Brain pericyte (primary cell): ENCODE measurements at places on chromosomes 12 and 14.
A peak's percentile ranks its signal among the peaks of the same experiment; 100 is the strongest.

DNA sequence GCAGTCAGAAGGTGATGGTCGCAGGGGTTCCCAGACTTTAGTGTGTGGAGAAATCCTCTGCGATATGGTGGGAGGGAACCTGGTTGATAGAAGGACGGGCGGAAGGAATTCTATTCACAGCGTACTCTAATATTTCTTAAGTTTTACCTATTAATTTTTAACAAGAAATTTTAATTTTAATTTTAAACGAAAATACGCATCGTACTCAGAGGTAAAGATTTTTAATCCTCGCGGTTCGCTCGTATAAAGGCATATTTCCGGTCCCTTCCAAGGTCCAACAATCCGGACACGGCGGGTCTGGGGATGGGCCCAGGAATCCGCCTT is 338 bp upstream of the SLC48A1 start:
- no peak for DNase-seq

DNA sequence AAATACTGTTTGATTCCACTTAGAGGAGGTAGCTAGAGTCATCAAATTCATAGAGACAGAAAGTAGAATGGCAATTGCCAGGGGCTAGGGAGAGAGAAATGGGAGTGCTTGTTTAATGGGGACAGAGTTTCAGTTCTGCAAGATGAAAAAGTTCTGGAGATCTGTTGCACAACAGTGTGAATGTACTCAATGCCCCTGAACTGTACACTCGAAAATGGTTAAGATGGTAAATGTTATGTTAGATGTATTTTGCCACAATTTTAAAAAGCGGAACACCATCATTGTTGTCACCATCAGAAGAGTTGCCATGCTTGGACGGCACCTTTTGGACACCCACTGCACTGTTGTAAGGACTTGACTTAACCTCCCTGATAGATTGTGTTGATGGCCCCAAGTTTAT is 106.9 kb downstream of the SCARB1 start:
- DNase-seq: no peak

DNA sequence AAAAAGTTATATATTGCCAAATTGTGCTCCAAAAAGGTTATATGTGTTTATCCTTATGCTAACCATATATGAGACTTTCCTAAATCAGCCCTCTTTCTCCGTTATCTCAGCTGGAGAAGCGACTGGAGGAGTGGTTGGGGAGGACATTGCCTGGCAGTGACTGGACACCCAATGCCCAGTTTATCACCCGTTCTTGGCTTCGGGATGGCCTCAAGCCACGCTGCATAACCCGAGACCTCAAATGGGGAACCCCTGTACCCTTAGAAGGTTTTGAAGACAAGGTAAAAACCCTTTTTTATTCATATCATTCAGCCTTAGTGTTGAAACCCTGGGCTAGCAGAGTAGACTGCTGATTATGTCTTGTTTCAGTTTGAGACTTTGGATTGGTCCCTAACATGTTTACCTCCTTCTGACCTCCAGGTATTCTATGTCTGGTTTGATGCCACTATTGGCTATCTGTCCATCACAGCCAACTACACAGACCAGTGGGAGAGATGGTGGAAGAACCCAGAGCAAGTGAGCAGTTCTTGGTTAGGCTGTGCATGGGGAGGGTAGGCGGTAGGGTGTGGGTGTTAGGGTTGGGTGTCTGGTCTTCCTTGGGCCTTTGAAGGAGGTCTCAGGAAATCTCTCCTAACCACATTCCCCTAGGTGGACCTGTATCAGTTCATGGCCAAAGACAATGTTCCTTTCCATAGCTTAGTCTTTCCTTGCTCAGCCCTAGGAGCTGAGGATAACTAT is 8.6 kb downstream of the DDIT3 start:
- DNase-seq: no peak

DNA sequence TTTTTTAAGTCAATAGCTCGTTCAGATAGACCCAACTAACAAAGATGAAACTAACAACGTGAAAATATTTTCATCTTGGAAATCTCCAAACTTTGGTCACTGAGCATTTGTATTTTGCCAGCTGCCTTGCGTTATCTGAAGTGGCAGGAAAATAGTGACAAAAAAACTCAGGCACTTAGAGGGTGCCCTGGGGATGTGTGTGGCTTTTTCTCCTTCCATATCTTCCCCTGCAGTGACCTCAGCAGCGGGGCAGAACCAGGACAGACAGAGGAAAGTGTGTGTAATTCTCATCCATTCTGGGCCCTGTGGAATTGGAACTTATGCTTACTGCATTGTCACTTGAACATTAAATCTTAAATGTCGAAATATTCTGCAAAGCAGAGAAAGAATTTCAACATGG is 152.0 kb downstream of the BCAT1 start:
- DNase-seq: no peak

- DNase-seq: no peak
Observed at GRCh38 chr14:27725482-27725881, 1041.1 kb upstream of the FOXG1 start.

GRCh38 chr14:31059152-31059924 is 33.2 kb upstream of the STRN3 start:
- no peak for DNase-seq

DNA sequence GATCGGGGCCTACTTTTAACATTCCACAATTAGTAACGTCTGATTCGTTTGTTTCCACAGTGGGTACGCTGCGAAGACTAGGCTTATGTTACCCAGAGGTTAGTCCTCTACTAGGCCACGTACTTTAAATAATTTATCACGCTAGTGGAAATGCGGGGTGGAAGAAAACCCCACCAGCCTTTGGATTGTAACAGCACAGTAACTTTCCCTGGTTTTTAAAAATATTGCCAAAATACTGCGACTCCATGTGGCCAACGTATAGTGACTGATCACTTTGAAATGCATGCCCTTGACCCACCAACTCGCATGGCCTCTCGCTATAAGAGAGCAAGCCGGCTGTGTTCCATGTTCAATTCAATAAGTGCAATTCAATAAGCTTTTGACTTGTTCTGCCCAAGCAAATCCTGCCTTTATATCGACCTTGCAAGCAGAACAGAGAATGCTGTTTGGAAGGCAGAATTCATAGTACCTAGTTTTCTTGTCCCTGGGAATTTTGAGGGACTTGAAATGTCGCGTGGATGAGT is 882 bp upstream of the GTF2A1 start:
- no peak for DNase-seq

- DNase-seq: no peak
Observed at GRCh38 chr14:104510794-104511611, 68.6 kb upstream of the C14orf180 start.

DNA sequence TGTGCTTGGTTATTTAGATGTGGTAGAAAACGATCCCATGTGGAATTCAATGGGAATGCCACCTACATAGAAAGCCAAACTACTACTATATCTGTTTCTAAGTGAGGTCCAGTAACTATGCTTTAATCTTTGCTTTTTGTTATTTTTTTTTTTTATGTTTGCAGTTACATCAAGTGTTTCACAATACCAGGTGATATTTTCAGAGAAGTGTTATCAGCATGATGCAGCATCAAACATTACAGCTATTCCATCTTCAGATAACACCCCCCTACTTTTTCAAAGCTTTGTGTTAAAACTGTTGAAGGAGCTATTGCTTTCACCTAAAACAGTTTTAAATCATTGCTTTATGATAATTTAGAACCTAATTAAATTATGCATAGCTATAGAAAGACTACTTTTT is 163.8 kb upstream of the SLC16A7 start:
- no peak for DNase-seq

DNA sequence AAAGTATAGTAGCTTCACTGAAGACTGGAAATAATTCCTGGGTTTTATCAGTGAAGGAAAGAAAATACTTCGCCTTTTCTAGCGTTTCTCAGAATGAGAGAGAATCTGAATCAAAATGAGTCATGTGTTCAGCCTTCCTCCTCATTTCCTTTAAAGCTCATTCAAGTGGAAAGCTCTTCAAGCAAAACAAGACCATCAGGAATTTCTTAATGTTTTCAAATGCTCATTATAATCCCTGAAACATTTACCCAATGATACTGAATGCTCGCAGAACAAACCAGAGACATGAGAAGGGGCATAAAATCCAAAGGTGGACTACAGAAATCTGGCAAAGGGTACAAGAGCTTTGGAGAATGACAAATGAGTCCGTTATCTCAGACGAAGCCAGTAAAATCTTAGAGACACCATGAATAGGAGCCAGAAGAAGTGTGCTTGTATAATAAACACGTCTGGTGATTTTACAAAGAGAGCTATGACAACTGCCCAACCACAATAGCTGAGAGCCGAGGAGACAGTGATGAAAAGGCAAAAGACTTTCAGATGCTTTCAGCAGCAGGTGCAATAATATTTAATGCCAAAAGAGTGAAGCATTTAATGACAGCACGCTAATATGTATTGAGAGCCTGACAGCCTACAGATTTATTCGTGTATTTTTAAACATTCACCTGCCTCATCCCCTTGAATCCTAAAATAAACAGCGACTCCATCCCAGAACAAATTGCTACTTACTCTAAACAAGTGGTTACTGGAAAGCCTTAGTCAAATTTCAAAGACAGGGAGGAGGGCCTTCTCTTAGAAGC is 19.0 kb downstream of the SPRING1 start:
- DNase-seq: no peak

DNA sequence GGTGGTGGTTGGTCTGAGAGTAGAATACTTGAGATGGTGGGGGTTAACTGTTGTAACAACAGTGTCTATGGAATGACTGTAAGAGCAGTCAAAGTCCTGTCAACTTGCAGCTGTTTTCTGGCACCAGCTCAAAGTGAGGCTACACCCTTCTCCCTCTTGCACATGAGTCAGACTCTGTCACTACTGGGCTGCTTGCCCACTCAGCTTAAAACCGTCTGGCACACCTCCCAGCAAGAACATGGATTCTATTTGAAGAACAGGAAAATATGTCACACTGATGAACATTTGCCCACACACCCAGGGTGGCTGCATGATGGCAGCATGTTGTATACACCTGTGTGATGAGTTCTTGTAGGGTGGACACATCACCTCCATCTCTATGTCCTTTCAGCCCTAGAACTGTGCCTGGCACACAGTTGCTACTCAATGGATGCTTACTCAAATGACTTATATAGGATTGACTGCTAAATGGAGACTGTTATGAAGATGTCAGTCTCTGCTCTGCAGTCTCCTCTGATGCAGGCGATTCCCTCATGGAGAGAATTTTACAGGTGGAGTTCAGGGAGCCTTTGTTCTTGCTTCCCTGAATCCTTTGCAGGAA is 19.3 kb upstream of the SERPINA6 start:
- DNase-seq: peak; percentile 87

- DNase-seq: no peak
Observed at GRCh38 chr14:38311655-38312054, 55.8 kb upstream of the CLEC14A start.

DNA sequence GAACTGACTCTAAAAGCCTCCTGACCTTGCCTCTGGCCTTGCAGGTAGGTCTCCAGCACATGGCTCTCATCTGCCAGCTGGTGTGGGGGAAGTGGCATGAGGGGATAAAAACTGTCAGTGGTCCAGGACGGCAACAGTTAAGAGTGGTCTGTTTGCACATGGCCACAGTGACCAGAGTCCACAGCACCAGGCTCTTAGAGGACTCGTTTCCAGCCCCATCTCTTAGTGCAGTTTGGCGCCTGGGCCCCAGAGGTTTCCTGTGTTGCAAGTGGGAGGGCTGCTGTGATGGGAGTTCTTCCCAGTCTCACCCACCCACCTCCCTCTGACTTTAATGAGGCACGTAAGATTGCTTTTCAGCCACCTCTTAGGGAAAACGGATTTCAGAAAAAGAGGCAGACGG is 37.0 kb downstream of the APPL2 start:
- DNase-seq: no peak

DNA sequence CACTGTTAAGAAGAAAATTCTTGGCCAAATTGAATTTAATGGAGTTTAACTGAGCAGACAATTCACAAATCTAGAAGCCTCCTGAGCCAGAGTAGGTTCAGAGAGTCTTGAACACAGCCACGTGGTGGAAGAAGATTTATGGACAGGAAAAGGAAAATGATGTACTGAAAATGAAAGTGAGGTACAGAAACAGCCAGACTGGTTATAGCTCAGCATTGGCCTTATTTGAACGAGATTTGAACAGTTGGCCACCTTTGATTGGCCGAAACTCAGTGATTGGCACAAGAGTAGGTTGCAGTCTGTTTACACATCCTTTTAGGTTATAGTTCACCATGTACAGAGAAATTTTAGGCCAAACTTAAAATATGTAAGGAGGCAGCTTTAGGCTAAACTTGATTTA is 9.9 kb downstream of the OAS2 start:
- DNase-seq: no peak

DNA sequence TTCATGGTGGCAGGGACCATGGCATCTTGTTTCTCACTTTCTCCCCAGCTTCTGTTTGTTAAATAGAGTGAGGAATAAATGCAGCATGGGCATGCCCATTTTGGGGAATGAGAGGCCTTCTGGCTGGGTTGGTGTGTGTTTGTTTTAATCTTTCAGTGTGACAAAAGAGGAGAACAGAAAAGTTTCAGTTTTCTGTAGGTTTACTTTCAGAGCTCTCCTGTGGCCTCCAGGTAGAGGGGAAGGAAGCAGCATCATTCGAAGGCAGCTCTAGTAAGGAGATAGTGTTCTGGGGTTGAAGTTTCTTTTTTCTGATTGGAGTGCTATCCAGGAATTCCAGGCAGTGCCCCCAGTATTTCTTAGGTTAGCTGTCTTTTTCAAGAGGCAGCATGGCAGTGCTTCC is 15.3 kb downstream of the MSRB3 start:
- DNase-seq: no peak

DNA sequence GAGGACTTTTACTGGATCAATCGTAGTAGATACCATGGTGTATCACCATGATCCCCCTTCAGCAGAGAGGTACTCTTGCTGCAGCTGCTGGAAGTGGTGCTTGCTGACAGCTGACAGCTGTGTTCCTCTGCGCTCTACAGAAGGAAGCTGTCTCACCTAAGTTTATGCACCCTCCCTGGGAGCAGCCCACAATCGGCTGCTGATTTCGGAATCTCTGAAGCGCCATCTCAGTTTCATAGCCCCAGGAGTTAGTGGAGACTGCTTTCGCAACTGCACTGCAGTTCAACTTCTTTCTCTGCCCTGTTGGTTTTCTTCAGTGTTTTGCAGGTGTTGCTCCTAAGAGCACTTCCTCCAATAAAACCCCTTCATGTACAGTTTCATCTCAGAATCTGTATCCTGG is 237.9 kb downstream of the PAWR start:
- no peak for DNase-seq

GRCh38 chr12:30145684-30146032 is 361.9 kb upstream of the TMTC1 start:
- no peak for DNase-seq

DNA sequence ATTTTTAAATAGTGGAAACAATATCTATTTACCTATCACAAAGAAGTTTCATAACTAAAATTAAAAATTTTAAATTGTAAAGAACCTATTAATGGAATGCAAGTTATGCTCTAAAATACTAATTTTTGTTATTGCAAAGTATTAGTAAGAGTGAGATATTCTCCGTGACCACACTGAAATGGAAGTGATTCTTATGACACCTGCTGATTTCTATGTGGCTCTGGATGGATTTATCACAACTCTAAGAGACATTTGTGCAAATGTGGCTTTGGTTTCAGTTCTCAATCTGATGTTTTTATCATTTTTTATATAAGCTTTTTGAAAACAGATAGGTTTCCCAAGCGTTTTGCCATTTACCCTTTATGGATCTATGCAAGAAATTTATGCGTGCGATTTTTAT is 497.8 kb downstream of the NAV3 start:
- DNase-seq: no peak

GRCh38 chr12:122125452-122126341 is 47.1 kb downstream of the MLXIP start:
- no peak for DNase-seq

GRCh38 chr12:94803939-94804338 is 153.6 kb upstream of the TMCC3 start:
- DNase-seq: no peak

GRCh38 chr12:18414671-18415070 is 153.4 kb downstream of the PIK3C2G start:
- DNase-seq: no peak
